ENCODE measurements at places on chromosomes 12 and 14.

- DNase-seq = peak; percentile 13
Observed at GRCh38 chr14:72451054-72451972, 442.6 kb downstream of the DPF3 start.

- peak; percentile 62 for DNase-seq
Observed at GRCh38 chr12:80627782-80628181, 79.7 kb upstream of the MYF6 start.

- DNase-seq = no peak
Observed at GRCh38 chr12:111643427-111643826, 42.3 kb downstream of the BRAP start.

DNA sequence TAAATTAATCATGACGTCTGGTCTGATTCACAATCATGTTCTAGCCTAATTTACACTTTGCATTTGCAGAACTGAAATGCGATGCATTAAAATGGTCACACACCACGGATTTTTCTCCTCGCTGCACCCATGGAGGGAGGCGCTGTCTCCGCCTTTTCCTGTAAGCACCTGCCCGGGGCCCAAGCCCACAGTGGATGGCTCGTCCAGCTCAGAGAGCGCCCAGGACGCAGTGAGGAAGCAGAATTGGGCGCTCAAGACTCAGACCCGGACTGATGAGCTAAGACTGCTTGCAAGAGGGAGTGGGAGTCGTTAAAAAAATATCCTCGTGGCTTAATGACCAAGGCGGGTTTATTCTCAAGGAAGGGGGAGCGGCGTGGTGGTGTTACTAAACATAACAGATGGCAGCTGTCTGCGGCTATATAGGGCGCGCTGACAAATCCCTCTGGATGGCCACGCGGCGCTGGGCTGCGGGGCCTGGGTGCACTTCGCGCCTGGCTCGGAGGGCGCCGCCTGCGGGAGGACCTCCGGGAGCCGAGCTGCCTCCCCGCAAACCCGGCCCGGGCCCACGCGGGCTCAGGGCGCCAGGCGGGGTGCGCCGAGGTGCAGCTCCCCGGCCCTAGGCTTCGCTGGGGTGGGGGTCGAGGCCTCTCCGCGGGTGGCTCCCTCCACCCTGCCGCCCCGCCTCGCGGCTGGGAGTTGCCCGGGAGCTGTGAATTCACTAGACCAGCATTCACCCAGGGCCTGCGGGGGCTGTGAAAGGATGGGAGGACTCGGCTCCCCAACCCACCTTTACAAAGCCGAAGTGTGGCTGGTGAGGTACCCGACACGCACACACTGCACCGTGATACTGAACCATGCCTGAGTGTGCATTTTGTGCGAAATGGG lies 78.7 kb downstream of the PPM1A start:
- no peak for DNase-seq

GRCh38 chr12:81212996-81213696 lies 135.3 kb downstream of the ACSS3 start:
- DNase-seq = no peak

DNA sequence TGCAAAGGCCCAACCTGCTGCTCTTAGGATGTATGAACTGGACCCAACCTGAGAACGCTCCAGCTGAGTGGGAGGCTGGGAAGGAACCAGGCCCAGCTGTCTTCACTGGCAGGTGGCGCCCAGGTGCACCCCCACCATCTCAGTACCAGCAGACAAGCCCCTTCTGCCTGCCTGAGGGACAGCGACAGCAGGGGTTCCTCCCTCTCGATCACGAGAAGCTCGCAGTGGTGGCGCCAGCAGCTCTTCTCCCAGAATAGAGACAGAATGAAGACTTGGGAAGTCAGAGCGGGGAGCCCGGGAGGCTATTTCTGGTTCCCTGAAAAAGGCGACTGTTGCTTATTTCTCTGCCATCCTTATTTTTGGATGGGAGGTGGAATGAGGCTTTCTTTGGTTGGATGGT lies 46.5 kb downstream of the CHGA start:
- no peak for DNase-seq

GRCh38 chr14:81123811-81124210 lies 96.9 kb downstream of the GTF2A1 start:
- no peak for DNase-seq

DNA sequence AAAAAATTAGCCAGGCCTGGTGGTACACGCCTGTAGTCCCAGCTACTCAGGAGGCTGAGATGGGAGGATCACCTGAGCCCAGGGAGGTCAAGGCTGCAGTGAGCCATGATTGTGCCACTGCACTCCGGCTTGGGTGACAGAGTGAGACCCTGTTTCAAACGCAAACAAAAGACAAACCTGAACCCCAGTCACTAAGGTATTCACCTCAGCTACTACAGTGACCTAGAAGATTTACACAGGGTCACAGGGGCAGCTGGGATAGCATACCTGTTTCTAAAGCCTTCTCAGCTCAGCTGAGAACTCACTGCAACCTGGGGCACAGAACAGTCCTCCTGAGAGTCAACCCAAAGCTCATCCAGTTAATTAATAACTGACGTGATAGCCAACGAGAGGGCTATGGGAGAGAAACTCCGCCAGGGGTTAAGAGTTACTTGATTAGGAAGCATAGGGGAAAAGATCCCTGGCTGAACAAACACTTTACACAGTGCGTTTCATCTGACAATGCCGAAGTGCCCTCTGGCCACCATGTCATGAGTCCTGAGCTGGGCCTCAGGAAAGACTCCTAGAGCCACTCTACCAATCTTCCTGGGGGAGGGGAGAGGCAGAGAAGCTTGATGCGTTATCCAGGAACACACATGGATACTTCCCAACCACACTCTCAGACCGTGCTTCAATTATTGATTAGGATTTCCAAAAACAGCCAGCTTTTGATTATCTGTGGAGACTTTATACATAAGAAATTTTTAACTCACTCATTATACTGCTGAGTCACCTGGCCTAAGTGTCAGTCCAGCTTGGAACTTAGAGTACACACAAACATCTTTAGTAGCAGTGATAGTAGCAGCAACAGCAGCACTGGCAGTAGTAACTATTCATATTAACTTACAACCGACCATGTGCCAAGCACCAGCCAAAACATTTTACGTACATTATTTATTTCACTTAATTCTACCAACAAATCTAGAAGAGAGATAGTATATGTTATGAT lies 48.2 kb downstream of the FOXN3 start:
- no peak for DNase-seq

GRCh38 chr14:90368946-90369721 lies 27.7 kb upstream of the CALM1 start:
- peak; percentile 14 for DNase-seq

- DNase-seq = no peak
Observed at GRCh38 chr14:81113176-81113575, 107.6 kb downstream of the GTF2A1 start.

GRCh38 chr12:4223273-4223845 lies 50.2 kb upstream of the CCND2 start:
- DNase-seq = no peak

GRCh38 chr12:74021937-74022336 lies 515.7 kb upstream of the ATXN7L3B start:
- peak; percentile 39 for DNase-seq
